Posterior cingulate gyrus (tissue), 11 donors: ENCODE measurements at places on chromosomes 2 and 18.

DNA sequence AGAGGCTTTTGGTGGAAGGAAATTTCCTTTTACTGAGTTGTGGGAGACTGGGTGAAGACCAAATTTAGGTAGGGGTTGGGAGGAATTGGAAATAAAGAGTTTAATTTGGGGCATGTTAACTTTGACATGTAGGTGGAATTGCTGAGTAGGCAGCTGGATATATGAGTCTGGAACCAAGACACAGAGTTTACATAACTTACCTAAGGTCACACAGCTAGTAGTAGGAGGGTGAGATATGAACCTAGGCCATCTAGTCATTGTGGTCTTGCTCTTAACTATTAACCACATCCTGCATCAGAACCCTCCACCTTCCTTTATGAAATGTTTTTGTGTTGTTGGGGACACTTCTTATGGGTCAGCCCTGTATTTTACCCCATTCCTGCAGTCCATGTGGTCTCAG lies 113.1 kb downstream of the ICOS start:
- DNase-seq, result no peak

DNA sequence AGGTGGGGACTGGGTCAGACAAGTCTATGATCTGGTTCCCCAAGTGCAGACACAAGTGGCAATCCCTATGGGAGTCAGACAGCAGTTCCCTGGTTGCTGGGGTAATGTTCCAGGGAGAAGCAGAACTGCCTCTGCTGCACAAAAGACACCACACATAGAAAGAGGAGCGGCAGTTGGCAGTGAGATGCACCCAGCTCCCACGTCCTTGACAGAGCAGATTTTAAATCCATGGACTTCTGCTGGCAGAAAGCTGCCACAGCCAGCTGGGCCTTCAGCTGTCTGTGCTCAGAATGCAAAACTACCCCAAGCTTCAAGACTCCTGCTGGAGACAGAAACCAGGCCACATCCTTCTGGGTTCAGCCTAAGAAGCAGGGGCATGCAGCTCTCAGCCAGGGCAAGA lies 147.2 kb downstream of the ETAA1 start:
- DNase-seq, result no peak

GRCh38 chr2:129080715-129081476 lies 762.2 kb upstream of the HS6ST1 start:
- DNase-seq, result no peak

GRCh38 chr2:156765450-156765849 lies 329.3 kb downstream of the GPD2 start:
- DNase-seq, result no peak

DNA sequence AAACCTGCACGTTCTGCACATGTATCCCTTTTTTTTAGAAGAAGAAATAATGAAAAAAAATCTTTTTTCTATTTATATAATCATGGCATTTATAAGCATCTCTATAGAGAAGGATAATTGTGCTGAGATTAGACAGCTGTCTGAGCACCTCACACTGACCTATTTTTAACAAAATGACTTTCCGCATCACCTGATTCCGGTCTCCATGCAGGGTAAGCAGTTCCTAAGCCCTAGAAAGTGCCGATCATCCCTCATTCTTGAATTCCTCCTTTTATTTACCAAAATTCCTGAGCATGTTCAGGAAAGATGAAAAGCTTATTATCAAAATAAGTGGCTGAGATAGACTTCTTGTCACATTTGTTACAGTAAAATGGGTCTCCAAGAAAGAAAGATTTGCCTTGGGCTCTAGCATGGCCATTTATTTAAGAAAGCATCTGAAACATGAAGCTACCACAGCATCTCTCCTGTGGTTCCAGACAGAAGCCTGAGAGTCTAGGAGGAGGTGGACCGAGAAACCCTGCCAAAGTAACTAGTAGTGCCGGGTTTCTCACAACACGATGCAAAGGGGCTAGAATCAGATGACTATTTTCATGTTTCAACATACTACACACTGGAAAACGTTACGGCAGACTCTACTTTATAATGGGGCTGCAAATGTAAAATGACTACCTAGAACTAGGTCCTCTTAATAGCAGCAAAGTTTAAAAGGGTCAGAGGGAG lies 670 bp downstream of the GKN1 start:
- no peak for DNase-seq

- no peak for DNase-seq
Observed at GRCh38 chr18:59279722-59280121, 6.5 kb upstream of the RAX start.

GRCh38 chr2:28539118-28539541 lies 43.3 kb downstream of the PLB1 start:
- peak; percentile 82 for DNase-seq

GRCh38 chr2:121372721-121373353 lies 87.8 kb upstream of the TFCP2L1 start:
- no peak for DNase-seq

DNA sequence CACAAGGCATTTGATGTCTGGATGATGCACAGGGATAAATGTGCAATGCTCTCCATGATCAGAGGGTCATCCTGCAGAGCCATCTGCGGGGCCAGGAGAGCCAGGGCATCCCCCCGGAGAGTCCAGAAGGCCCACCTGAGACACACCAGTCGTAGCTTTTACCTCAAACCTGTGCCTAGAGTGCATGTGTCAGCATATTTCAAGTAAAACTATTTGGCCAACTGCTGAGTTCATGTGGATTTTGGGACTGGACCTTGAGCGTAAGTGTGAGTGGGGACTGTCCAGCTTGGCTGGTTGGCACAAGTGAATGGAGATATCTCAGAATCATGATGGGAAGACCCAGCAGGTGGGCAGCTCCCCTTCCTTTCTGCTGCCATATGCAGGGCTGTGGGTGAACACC lies 147.8 kb upstream of the TPO start:
- no peak for DNase-seq

DNA sequence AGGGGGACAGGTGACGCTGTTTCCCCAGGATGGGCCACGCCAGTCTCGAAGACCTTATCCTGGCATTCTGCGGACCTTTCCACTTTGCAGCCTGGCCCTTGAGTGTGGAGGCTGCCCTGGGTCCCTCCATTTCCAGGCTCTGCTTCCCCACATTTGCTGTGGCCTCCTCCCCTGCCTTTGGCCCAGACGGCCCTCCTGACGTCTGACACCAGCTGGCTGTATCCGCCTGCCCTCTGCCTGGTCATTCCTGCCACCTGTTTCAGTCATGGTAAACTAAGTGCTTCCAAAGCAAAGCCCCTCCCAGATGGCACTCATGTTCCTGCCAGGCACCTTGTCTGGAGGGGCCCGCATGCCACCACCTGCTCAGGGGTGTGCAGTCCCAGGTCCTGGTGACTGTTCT lies 95.1 kb downstream of the ASB1 start:
- DNase-seq, result no peak

GRCh38 chr18:22439447-22439846 lies 21.7 kb upstream of the CTAGE1 start:
- DNase-seq, result no peak

DNA sequence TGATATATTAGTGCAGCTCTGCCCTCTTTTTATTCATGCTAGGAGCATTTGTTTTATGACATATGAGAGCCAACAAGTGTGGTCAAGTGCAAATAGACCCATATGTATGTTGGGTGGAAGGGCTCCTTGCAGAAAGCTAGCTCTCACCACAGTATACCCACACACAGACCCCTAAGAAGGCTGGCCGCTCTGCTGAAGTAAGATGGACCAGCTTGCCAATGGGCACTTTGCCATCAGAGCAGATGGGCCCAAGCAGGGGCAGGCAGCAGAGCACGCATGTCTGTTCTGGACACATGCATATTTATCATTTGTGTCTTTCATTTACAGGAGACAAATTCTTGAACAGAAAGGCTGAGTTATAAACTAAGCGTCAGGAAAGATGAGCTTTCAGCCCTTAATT lies 187.5 kb upstream of the DTNA start:
- peak; percentile 83 for DNase-seq

DNA sequence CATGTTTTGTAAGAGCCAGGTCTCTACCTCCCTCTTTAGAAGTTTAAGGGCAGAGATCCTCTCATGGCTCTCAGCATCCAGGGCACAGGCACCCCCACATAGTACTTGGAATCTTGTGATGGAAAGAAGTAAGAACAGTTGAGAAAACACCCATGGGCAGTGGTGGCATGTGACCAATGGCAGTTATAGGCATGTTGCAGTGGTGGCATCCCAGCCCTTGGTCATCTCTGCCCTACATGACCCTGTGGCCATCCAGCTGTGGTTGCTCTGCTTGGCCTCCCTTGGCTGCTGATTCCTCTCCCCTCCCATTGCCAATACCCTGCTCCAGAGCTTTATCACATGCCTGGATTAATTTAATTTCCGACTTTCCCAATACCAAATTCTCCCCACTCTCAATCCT lies 13.3 kb upstream of the MSH2 start:
- DNase-seq, result no peak

DNA sequence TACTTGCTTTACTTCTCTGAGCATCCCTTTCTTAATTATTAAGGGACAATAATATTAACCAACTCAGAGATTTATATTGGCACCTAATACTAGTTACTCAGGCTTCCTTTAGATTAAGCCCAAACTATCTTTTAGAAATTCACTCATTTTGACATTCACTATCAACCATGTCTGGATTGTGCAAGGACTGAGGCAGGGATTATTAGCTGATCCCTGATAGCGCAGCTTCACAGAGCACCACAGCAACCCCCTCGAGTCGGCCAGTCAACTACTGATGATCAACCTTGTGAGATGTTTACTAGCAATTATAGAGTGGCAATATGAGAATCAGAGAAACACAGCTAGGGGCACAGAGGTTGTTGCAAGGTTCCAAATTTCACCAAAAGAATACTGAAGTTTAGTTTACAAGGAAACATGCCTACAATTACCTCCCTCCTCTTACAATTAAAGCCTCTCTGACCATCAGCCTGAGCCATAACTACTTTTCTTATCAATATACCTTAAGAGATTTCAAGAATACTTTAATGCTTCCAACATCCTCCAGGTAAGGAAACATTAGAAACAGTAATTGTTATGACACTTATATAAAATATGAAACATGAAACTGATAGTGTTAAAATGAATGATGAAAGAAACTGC lies 191.6 kb downstream of the TCF4 start:
- no peak for DNase-seq

- no peak for DNase-seq
Observed at GRCh38 chr2:20013126-20013849, 820 bp upstream of the MATN3 start.

GRCh38 chr2:9205963-9206948 lies at the start of gene ASAP2:
TSS of gene ASAP2 (plus strand) at chr2:9206812. CDS start at chr2:9207105, 293 bp downstream.
- DNase-seq, result peak; percentile 61

GRCh38 chr2:231359948-231360347 lies 35.6 kb upstream of the B3GNT7 start:
- peak; percentile 4 for DNase-seq

DNA sequence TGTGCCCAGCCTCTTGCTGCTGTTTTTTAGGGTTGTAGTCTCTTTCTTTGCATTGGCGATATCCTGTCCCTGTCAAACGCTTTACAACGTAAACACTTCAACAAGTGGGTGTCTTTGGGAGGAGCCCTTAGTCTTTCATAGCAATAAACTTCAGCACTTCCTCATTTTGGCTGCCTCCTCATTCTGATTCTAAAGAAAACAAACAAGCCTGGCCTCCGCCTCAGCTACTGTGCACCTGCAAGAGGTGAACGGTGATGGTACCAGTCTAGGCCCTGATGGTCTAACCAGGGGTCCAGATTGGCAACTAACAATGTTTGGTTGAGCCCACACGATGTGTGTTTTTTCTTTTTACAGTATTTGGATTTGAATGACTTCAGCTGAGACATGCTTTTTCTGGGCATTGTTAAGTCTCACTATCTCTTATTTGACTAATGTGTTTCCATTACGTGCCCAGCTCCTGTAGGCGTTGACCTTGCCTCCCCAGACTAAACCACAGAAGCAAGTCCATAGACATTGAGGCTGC lies 53.2 kb upstream of the CUL3 start:
- DNase-seq, result no peak

GRCh38 chr2:189124175-189124574 lies 55.4 kb downstream of the COL5A2 start:
- DNase-seq, result no peak

DNA sequence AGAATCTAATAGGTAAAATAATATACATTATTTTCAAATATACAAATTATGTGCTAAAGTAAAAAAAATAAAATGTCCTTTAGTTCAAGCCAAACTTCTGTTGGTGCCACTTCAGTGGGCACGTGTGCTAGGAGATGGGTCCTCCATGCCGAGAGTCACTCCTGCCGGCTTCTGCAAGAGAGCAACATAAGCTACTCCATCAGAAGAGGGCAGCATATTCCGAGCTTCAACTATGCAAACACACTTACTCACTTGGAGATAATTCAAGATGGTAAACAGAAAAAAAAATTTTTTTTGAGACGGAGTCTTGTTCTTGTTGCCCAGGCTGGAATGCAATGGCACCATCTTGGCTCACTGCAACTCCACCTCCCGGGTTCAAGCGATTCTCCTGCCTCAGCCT lies 24.4 kb downstream of the CNOT11 start:
- no peak for DNase-seq

- peak; percentile 69 for DNase-seq
Observed at GRCh38 chr2:130759906-130760753, 4.8 kb downstream of the AMER3 start.

DNA sequence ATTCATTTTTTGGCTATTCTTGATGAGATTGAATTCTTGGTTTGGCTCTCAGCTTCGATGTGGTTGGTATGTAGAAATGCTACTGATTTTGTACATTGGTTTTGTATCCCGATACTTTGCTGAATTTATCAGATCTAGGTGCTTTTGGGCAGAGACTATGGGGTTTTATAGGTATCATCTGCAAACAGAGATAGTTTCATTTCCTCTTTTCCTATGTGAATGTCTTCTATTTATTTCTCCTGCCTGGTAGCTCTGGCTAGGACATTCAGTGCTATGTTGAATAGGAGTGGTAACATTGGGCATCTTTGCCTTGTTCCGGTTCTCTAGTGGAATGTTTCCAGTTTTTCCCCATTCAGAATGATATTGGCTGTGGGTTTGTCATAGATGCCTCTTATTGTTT lies 5.5 kb upstream of the TACR1 start:
- no peak for DNase-seq

DNA sequence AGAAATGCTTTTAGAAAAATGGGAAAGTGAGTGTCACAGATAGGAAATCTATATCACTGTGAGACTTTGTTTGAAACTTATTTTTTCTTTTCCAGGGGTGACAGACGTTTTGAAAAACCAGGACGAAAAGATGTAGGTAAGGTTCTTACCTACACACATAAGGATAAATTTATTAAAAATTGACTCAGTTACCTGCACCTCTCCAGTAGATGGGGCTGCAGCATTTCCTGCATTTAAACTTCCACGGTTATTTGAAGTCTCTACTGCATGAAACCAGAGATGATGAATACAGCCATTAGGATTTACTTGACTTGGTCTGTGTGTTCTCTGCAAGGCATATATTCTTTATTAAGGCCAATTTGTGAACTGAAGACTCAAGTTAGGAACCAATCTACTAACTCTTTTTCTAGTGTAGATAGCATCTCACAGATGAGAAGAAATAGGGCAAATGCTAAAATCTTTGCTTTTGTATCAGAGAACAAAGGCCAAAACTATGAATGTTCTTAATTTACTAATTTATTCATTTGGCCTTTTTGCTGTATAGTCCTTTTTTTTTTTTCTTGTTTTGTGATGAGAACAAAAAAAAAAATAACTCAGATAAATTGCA lies 15.0 kb downstream of the KCNJ13 start:
- DNase-seq, result no peak

GRCh38 chr2:196466581-196466980 lies 172.9 kb upstream of the CCDC150 start:
- no peak for DNase-seq
